ENCODE measurements at places on chromosomes 3 and 15. TPM values are rescaled to one million over a fixed set of nuclear protein-coding genes. Genes with fewer than 3 reads are reported as not detected.

DNA sequence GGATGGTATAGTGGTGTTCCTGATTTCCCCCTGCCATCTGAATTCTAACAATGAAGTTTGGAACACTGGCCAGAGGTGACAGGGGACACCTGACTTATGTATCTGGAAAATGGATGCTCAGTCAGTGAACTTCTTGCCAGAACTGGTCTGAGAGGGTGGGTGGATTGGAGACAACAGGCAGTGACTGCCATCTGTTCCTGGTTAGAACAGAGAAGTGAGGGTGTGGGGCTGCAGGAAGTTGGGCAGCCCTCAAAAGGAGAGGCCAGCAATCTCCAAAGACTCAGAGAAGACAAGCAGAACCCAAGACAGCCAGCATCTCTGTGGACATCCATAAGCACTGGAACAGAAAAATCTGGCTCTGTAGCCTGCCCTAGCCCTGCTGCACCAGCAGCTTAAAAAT is 50.5 kb downstream of the ANP32A start:
- DNase-seq, result no peak
- no peak overlapping the region for H3K4me3 ChIP-seq
- H3K4me1 ChIP-seq, result no peaks in the 10 kb centered on the region
- no peak overlapping the region for H3K27ac ChIP-seq
- H3K27me3 ChIP-seq, result no peaks in the 10 kb centered on the region
- no peaks in the 10 kb centered on the region for H3K36me3 ChIP-seq

GRCh38 chr3:33716227-33716626 is 1.8 kb downstream of the CLASP2 start:
- H3K4me3 ChIP-seq, result no peak overlapping the region
- peak; percentile 44 for DNase-seq
- no peaks in the 10 kb centered on the region for H3K36me3 ChIP-seq
- no peaks in the 10 kb centered on the region for H3K27me3 ChIP-seq
- H3K27ac ChIP-seq, result no peak overlapping the region

- H3K4me1 ChIP-seq, result peaks cover 4% of the 10 kb centered on the region
- H3K4me3 ChIP-seq, result no peak overlapping the region
- H3K36me3 ChIP-seq, result no peaks in the 10 kb centered on the region
Observed at GRCh38 chr3:39981547-39982184, 172.3 kb downstream of the MYRIP start.

DNA sequence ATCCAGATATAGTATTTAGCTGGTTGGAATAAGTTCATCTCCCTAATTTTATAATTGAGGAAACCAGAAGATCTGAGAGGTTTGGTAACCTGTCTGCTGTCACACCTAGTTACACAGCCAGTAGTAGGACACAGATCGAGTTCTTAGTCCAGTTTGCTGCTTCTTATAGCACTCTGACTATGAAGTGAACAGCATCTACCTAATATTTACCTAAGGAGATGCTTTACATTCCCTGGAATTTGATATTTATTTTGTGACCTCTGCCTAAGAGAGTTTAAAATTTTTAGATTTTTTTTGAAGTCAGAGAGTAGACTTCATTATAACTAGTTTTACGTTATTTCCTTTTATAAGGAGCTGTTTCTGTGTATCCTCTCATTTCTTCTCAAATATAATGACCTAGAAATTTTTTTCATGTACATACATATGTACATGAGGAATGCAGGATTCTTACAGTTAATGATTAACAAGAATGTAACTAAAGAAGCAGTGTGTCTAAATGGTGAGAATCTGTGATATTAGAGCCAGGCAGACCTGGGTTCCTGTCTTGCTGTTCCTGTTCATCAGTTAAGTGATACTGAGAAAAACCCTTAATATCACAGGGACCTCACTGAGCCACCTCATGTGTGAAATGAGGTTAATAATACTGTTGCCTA is 4.3 kb downstream of the ARHGEF26 start:
- no peaks in the 10 kb centered on the region for H3K27me3 ChIP-seq
- no peak overlapping the region for H3K4me3 ChIP-seq
- peaks cover 55% of the 10 kb centered on the region for H3K4me1 ChIP-seq
- no peak overlapping the region for H3K27ac ChIP-seq
- H3K36me3 ChIP-seq, result no peaks in the 10 kb centered on the region
- DNase-seq, result no peak

The IL17RD gene
- 1.9 TPM for total RNA-seq

- peak overlapping the region; percentile 68 for H3K27ac ChIP-seq
- H3K27me3 ChIP-seq, result no peaks in the 10 kb centered on the region
- peaks cover 14% of the 10 kb centered on the region for H3K4me1 ChIP-seq
Observed at GRCh38 chr3:50620820-50621219, 3.9 kb downstream of the MAPKAPK3 start.

GRCh38 chr3:110900576-110900975 is 171.0 kb upstream of the NECTIN3 start:
- no peak overlapping the region for H3K27ac ChIP-seq
- H3K36me3 ChIP-seq, result no peaks in the 10 kb centered on the region
- DNase-seq, result no peak
- no peak overlapping the region for H3K4me3 ChIP-seq
- H3K27me3 ChIP-seq, result no peaks in the 10 kb centered on the region
- no peaks in the 10 kb centered on the region for H3K4me1 ChIP-seq

DNA sequence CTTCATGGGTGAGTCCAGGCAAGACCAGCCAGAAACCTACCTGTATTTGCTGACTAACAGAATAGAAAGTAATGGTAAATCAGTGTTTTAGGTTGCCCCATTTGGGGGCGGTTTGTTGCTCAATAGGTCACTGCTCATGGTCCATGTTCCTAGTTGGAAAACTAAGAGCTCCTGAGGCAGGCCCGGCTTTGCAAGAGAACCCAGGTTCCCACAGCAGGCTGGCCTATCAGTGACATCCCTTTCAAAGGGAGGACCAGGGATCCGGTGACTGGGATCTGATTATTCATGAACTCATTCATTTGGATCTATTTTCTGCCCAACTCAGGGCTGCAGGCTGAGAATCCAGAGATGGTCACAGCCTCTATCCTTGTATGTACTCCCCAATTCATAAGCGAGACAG is 163.9 kb downstream of the WNT7A start:
- no peak for DNase-seq
- no peaks in the 10 kb centered on the region for H3K27me3 ChIP-seq
- no peak overlapping the region for H3K4me3 ChIP-seq
- H3K27ac ChIP-seq, result no peak overlapping the region
- H3K4me1 ChIP-seq, result no peaks in the 10 kb centered on the region

The MED12L gene
- total RNA-seq, result 0.82 TPM

The OR5K2 gene
- not detected for total RNA-seq

The DAZL gene
- total RNA-seq, result 0.09 TPM

The PARP15 gene
- 6.1 TPM for total RNA-seq

DNA sequence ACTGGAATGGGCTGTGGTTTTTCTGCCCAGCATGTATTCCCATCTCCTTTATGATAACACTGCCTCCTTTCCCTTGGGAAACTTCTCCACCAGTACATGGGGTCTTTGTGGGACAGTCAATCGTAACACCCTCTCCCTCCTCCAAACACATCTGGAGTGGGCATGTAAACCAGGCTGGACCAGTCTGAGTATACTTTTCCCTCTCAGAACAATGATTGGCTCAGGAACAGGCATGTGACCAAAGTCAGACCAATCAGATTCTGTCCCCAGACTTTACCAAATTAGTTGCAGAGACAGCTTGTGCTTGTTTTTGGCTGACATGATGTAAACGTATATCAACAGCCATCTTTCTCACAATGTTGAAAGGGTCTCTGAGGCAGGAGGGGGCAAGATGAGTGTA is 97.1 kb upstream of the CRBN start:
- no peaks in the 10 kb centered on the region for H3K4me1 ChIP-seq
- no peak overlapping the region for H3K27ac ChIP-seq
- no peaks in the 10 kb centered on the region for H3K36me3 ChIP-seq
- no peaks in the 10 kb centered on the region for H3K27me3 ChIP-seq
- DNase-seq, result no peak

- H3K4me3 ChIP-seq, result no peak overlapping the region
- peaks cover 10% of the 10 kb centered on the region for H3K4me1 ChIP-seq
- no peaks in the 10 kb centered on the region for H3K36me3 ChIP-seq
- H3K27me3 ChIP-seq, result no peaks in the 10 kb centered on the region
Observed at GRCh38 chr15:87347806-87348515, 908.6 kb downstream of the NTRK3 start.

The ATP13A4 gene
- total RNA-seq, result 202 TPM

- H3K4me3 ChIP-seq, result peak overlapping the region; percentile 91
- DNase-seq, result peak; percentile 19
- H3K36me3 ChIP-seq, result no peaks in the 10 kb centered on the region
- no peak overlapping the region for H3K27ac ChIP-seq
- H3K4me1 ChIP-seq, result peaks cover 25% of the 10 kb centered on the region
Observed at GRCh38 chr15:52180196-52180835, 10.9 kb downstream of the GNB5 start.

DNA sequence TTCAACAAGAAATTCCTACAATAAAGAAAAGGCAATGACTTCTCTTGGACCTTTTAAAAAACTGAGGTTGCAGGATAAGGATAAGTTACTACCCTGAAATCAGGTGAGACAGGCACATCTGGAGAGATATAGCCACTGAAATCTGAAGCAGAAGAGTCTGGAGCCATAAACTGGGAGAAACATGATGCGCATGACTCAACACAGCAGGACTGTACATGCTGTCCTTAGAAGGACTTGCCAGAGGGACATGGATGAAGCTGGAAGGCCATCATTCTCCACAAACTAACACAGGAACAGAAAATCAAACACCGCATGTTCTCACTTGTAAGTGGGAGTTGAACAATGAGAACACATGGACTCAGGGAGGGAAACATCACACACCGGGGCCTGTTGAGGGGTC is 1020.2 kb downstream of the AGBL1 start:
- no peaks in the 10 kb centered on the region for H3K27me3 ChIP-seq
- H3K4me3 ChIP-seq, result no peak overlapping the region
- DNase-seq, result no peak
- H3K4me1 ChIP-seq, result no peaks in the 10 kb centered on the region
- no peak overlapping the region for H3K27ac ChIP-seq

GRCh38 chr3:150268426-150269391 is 139.4 kb upstream of the TSC22D2 start:
- H3K4me3 ChIP-seq, result no peak overlapping the region
- no peaks in the 10 kb centered on the region for H3K27me3 ChIP-seq
- no peaks in the 10 kb centered on the region for H3K36me3 ChIP-seq

DNA sequence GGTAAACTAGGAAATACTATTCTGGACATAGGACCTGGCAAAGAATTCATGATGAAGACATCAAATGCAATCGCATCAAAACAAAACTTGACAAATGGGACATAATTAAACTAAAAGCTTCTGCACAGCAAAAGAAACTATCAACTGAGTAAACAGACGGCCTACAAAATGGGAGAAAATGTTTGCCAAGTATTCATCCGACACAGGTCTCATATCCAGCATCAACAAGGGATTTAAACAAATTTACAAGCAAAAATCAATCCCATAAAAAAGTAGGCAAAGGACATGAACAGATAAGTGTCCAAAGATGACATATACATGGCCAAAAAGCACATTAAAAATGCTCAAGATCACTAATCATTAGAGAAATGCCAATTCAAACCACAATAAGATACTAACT is 1088.9 kb downstream of the NAALADL2 start:
- DNase-seq, result no peak
- H3K36me3 ChIP-seq, result no peaks in the 10 kb centered on the region
- no peak overlapping the region for H3K27ac ChIP-seq
- no peak overlapping the region for H3K4me3 ChIP-seq
